ENCODE measurements at places on chromosomes 16 and 17.

- DNase-seq: no peak
Measured at GRCh38 chr17:40540448-40540847, 24.8 kb downstream of the CCR7 start.

- DNase-seq: no peak
Measured at GRCh38 chr17:65694601-65695000, 133.2 kb upstream of the AXIN2 start.

GRCh38 chr16:25893332-25893731 is 201.6 kb downstream of the HS3ST4 start:
- DNase-seq: no peak

DNA sequence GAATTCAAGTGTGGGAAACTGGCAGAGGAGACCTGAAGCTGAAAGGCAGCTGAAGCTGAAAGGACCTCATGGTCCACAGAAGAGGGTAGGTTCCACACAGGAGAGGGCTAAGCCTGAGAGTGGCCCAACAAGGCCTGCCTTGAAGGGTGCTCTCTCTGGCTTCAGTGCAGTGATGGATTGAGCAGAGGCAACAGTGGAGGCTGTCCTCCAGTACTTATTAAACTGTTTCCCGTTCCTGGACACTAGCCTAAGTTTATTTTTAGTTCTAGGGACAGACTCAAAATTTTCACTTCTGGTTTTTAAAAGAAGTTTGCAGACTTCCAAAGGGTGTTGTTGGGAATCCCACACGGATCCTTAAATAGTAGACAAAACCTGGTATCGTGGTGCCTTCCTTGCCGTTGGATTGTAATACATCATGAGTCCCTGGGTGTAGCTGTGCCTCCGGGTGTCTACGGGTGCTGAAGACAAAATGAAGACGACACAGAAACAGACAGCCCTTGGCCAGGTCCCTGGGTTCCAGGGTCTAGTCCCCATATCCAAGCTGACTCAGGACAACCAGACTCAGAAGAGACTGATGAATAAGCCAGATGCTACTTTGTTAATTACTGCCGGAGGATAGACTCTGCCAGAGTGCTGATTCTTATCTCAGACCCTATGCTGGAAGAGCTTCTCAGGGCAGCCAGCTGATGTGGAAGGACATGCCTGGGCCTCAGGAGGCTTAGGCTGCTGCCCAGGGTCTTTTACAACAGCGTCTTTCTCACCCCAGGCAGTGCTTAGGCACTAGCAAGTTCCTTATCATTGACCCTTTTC is 7.1 kb upstream of the CMTM4 start:
- DNase-seq: no peak

- no peak for DNase-seq
Measured at GRCh38 chr16:50083996-50084395, 18.2 kb downstream of the HEATR3 start.

- DNase-seq: no peak
Measured at GRCh38 chr17:82400830-82401229, 17.3 kb upstream of the HEXD start.
